ENCODE measurements at places on chromosomes 2 and 18. TPM values are rescaled to one million over a fixed set of nuclear protein-coding genes. Genes with fewer than 3 reads are reported as not detected.

Gene AQP12B
- not detected for total RNA-seq

Gene TNS1
- total RNA-seq, result 8.0 TPM

Gene SERPINB2
- not detected for total RNA-seq

Gene CRYBA2
- total RNA-seq, result not detected

Gene SLC9A4
- not detected for total RNA-seq

Gene SERPINB12
- total RNA-seq, result not detected

Gene NDC80
- 12.8 TPM for total RNA-seq

Gene FEV
- not detected for total RNA-seq

Gene LIMS4
- 0.57 TPM for total RNA-seq

Gene CD8A
- 0.60 TPM for total RNA-seq

Gene SNTG2
- total RNA-seq, result not detected

Gene GPR35
- total RNA-seq, result 0.50 TPM

Gene DDX18
- total RNA-seq, result 66.2 TPM

Gene LAMA3
- total RNA-seq, result 55.8 TPM

Gene IL36RN
- 0.21 TPM for total RNA-seq
